ENCODE measurements at places on chromosomes 11 and 22. TPM values are rescaled to one million over a fixed set of nuclear protein-coding genes. Genes with fewer than 3 reads are reported as not detected.
A peak's percentile ranks its signal among the peaks of the same experiment; 100 is the strongest.

GRCh38 chr11:8802251-8802650, 108.7 kb upstream of the AKIP1 start:
- H3K4me3 ChIP-seq, result no peak overlapping the region
- H3K27me3 ChIP-seq, result no peaks in the 10 kb centered on the region
- H3K27ac ChIP-seq, result no peak overlapping the region
- H3K4me1 ChIP-seq, result no peaks in the 10 kb centered on the region

POU2AF3 gene
- total RNA-seq, result not detected

DNA sequence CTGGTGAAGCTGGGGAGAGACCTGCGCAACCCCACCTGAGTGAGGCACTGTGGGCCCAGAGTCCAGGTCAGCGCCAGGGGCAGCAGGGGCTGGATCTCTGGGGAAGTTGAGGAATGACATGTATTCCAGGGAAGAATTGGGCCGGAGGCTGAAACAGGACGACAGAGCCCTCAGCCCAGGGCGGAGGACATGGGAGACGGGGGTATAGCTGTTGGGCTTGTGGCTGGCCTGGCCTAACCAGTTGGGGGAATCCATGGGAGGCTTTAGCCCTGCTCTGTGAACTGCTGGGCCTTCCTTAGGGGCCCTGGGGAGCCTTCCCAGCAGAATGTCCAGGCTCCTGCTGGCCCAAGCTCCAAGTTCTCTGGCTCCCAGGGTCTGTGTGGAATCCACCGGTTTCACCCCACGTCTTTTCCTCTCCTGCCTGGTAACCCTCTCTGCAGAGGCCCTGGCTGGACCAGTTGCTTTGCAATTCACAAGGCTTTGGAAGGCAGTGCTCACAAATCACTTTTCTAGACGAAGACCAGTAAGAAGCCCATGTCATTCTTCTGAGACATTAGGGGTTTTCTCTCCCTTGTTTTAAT, 50.4 kb upstream of the KCNQ1OT1 start:
- no peak for DNase-seq
- peaks cover 9% of the 10 kb centered on the region for H3K4me1 ChIP-seq
- H3K27ac ChIP-seq, result no peak overlapping the region
- H3K36me3 ChIP-seq, result no peaks in the 10 kb centered on the region
- H3K4me3 ChIP-seq, result no peak overlapping the region
- H3K27me3 ChIP-seq, result no peaks in the 10 kb centered on the region

- H3K27me3 ChIP-seq, result no peaks in the 10 kb centered on the region
- no peak overlapping the region for H3K27ac ChIP-seq
- no peak for DNase-seq
- H3K36me3 ChIP-seq, result no peaks in the 10 kb centered on the region
- H3K4me1 ChIP-seq, result no peaks in the 10 kb centered on the region
Observed at GRCh38 chr11:99676292-99676691, 655.5 kb downstream of the CNTN5 start.

GRCh38 chr11:30196400-30197206, 34.2 kb upstream of the FSHB start:
- no peak overlapping the region for H3K4me3 ChIP-seq
- no peak overlapping the region for H3K27ac ChIP-seq
- peaks cover 3% of the 10 kb centered on the region for H3K27me3 ChIP-seq
- peak; percentile 32 for DNase-seq
- H3K36me3 ChIP-seq, result no peaks in the 10 kb centered on the region

DNA sequence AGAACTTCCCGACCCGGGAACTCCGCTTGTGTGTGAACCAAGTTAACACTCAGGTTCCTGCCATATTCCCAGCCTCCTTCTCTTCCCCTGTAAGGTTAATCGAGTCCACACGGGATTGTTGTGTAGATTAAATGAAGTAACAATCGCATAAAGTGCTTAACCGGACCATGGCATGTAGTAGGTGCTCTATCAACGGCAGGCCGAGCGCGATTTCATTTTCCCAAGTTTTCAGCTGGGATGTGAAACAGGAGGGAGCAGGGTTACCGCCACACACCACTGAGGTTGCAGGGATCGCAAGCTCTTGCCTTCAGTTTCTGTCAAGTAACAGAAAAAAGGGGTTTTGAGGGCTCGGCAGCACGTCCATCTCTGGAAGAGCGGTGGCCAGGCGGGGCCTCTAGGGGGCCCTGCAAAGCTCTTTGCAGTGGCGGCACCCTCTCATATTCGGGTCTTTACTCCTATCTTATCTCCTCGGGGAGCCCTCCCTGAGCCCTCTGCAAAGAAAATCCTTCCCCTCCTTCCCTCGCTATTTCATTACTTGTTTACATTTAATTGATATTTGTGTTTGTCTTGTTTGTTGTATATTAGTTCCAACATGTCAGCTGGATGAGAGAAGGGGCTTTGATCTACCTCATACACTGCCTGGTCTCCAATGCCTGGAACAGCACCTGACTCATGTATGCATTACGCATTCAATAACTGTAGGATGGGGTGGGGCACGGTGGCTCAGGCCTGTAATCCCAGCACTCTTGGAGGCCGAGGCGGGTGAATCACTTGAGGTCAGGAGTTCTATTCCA, 816 bp upstream of the PLEKHA7 start:
- no peak overlapping the region for H3K27ac ChIP-seq
- H3K4me3 ChIP-seq, result peak overlapping the region; percentile 65
- peaks cover 28% of the 10 kb centered on the region for H3K4me1 ChIP-seq
- no peaks in the 10 kb centered on the region for H3K27me3 ChIP-seq

GRAP2 gene
- total RNA-seq, result 0.42 TPM
